Activated CD8-positive, alpha-beta memory T cell treated with anti-CD3 and anti-CD28 coated beads, Interleukin-2, amount 10 ng/mL, durations not matched to agents 7 days and 5 days (primary cell): ENCODE measurements at places on chromosomes 7 and 10. TPM values are rescaled to one million over a fixed set of nuclear protein-coding genes. Genes with fewer than 3 reads are reported as not detected.

The EBLN1 gene
- not detected for total RNA-seq

GRCh38 chr10:6239213-6239991 lies 36.7 kb downstream of the PFKFB3 start:
- H3K4me1 ChIP-seq, result peaks cover 37% of the 10 kb centered on the region
- H3K4me3 ChIP-seq, result no peak overlapping the region
- H3K27me3 ChIP-seq, result no peaks in the 10 kb centered on the region
- DNase-seq, result peak; percentile 91

DNA sequence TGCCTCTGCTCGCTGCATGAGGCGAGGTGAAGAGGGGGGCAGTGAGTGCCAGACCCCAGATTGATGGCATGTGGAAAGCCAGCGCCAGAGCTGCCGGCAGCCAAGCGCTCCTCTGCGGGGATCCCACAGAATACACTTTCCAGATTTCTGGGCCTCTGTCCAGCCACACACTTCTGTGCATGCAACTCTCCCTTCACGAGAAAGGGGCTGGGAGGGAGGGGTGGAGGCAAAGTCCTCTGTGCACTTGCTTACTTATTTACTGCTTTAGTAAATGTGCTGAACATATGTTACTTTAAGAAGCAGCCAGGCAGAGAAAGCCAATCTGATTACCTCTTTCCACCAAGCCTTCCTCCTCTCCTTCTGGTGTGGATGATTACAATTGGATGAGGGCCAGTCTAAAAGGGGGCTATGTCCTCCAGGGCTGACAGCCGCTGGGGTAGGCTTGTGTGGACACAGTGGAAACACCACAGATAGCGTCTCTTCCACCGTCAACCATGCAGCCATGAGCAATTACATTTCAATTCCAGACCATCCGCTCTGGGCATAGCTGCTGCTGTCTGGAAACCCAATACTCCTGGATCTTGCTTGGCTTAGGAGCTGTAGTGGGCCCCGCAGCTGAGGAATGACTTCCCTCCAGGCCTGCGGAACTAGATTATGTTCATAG lies 322.8 kb upstream of the ANKRD30A start:
- H3K4me1 ChIP-seq, result no peaks in the 10 kb centered on the region
- H3K36me3 ChIP-seq, result no peaks in the 10 kb centered on the region
- no peak overlapping the region for H3K4me3 ChIP-seq
- DNase-seq, result no peak

The CALHM3 gene
- not detected for total RNA-seq

The PRF1 gene
- total RNA-seq, result 381 TPM

The HACD1 gene
- 6.6 TPM for total RNA-seq

- H3K27ac ChIP-seq, result no peak overlapping the region
- H3K36me3 ChIP-seq, result no peaks in the 10 kb centered on the region
- H3K4me3 ChIP-seq, result no peak overlapping the region
- no peaks in the 10 kb centered on the region for H3K27me3 ChIP-seq
- H3K4me1 ChIP-seq, result no peaks in the 10 kb centered on the region
- DNase-seq, result no peak
These were observed 79.0 kb upstream of the POM121L12 start for GRCh38 chr7:52956379-52956915.

DNA sequence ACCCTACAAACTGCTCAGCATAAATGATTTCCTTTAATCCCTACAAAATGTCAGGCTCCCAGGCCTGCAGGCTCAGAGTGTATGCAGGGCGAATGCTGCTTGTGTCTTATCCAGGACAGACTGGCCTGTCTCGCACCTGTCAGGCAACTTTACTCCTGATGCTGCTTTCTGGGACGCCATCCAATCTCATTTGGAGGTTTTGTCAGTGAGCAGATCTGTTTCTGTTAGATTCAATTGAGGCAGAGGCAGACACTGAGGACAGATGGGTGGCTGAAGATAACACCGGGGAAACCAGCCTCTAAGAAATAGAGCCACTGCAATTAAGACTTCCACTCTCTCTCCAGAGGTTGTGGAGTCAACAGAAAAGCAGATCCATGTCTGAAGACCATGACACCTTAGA lies 115.6 kb downstream of the DPP6 start:
- H3K27ac ChIP-seq, result no peak overlapping the region
- H3K36me3 ChIP-seq, result no peaks in the 10 kb centered on the region
- no peak for DNase-seq

DNA sequence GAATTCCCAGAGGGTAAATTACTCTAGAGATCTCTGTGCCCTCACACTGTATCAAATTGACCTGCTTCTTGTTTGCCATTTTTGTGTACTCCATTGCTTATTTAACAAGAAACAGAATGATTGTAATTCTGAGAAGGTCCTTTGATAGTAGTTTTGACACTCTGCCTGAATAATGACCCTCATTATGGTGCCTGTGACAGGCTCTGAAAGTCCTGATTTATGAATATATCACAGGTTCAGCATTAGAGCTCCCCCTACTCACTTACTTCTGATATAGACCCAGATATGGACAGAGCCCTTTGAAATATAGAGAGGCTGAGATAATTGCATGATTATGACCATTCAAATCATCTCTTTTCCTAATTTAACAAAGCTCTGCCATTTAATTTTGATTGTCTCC lies 465.2 kb downstream of the MDFIC start:
- H3K4me1 ChIP-seq, result no peaks in the 10 kb centered on the region
- H3K36me3 ChIP-seq, result no peaks in the 10 kb centered on the region
- H3K27ac ChIP-seq, result no peak overlapping the region
- DNase-seq, result no peak

The LBX1 gene
- not detected for total RNA-seq

DNA sequence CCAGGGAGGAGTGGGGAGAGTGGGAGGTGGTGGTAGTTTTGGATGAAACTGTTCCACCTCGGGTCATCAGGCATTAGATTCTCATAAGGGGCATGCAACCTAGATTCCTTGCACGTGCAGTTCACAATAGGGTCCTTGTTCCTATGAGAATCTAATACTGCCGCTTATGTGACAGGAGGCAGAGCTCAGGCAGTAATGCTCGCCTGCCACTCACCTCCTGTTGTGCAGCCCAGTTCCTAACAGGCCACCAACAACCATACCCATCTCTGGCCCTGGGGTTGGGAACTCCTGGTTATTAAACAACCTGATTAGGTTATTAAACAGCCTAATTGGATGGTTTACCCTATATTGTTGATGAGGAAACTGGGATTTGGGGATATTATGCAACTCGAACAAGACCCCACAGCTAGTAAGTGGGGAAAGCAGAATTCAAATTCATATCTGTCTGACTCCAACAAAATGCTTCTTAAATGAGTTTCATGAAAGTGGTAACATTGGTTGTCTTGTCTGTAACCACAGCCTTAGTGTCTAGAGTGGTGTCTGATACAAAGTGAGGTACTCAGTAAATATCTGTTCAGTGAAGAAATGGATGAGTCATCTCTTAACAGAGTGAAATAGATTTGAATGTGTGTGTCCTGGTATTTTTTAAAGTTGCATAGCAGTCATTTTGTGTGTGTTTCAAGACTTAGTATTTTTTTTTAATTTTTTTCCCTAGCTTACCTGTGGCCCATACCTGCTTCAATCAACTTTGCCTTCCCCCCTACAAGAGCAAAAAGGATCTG lies 101.6 kb downstream of the HECTD2 start:
- no peaks in the 10 kb centered on the region for H3K27me3 ChIP-seq
- no peak overlapping the region for H3K4me3 ChIP-seq
- H3K4me1 ChIP-seq, result peaks cover 6% of the 10 kb centered on the region

The RPS24 gene
- 1,245 TPM for total RNA-seq

GRCh38 chr7:5467645-5468044 lies 44.0 kb upstream of the TNRC18 start:
- H3K4me3 ChIP-seq, result no peak overlapping the region
- peaks cover 1% of the 10 kb centered on the region for H3K4me1 ChIP-seq
- no peak for DNase-seq
- no peaks in the 10 kb centered on the region for H3K27me3 ChIP-seq
- H3K27ac ChIP-seq, result no peak overlapping the region
- H3K36me3 ChIP-seq, result no peaks in the 10 kb centered on the region

DNA sequence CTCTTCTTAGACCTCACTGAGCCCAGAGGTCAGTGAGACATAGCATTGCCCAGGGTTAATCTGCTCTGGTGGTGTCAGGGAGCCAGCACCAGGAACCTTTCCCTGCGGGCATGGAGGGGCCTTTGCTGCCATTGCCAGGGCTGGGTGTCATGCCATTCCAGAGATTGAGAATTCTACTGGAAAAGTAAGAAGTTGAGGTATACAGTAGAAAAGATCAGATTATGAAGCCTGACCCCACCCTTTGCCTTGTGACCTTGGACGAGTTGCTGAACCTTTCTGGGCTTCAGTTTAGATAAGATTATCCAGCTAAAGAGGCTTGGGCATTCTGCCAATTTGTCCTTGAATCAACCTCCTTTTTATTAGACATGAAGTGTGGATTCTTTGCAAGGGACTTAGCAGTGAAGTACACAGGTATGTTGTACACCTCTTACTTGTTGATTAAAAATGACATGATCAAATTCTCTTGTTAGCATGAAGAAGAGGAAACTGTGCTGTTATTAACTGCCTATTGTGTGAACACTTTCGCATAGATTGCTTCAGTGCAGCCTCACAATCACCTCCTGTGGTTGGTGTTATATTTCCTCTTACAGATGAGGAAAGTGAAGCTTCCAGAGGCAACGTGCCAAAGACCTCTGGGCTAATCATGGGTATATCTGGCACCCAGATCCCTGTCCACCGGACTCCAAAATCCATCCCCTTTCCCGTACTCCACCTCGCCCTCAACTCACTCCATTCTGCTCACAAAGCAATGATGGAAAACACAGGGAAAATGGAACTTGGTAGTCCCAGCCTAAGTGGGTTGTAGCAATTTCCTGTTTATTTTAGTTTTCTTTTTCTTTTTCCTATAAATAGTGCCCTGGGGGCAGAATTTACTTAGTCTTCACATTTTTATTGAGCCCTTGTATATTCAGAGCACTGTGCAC lies 151.3 kb downstream of the CAMK1D start:
- DNase-seq, result peak; percentile 5
- H3K27me3 ChIP-seq, result no peaks in the 10 kb centered on the region
- H3K27ac ChIP-seq, result no peak overlapping the region
- peaks cover 12% of the 10 kb centered on the region for H3K4me1 ChIP-seq
- no peaks in the 10 kb centered on the region for H3K36me3 ChIP-seq

GRCh38 chr7:91165006-91165845 lies 99.0 kb upstream of the FZD1 start:
- H3K4me1 ChIP-seq, result no peaks in the 10 kb centered on the region
- no peak overlapping the region for H3K27ac ChIP-seq
- DNase-seq, result no peak

DNA sequence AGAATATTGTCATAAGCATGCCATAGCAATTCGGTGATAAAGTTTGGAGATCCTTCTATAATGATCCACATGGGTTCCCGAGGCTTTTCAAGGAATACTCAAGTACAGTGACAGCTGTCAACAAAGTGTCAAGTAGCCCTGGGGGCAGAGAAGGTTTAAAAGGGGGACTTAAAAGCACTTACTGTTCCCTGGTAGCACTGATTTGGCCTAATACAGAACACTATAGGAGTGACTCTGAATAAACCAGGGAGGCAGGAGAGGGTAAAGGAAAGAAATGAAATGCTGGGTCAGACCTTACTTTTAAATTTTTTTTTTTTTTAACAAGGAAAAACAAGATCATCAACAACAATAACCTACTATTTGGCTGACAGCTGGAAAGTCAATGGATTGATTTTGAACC lies 20.1 kb downstream of the CHCHD3 start:
- H3K36me3 ChIP-seq, result peaks cover 12% of the 10 kb centered on the region
- no peak overlapping the region for H3K4me3 ChIP-seq
- no peak overlapping the region for H3K27ac ChIP-seq
- no peaks in the 10 kb centered on the region for H3K27me3 ChIP-seq
